ENCODE measurements at places on chromosomes 2 and 18.

GRCh38 chr2:216651351-216651881 lies 18.2 kb downstream of the IGFBP2 start:
- no peak for DNase-seq

DNA sequence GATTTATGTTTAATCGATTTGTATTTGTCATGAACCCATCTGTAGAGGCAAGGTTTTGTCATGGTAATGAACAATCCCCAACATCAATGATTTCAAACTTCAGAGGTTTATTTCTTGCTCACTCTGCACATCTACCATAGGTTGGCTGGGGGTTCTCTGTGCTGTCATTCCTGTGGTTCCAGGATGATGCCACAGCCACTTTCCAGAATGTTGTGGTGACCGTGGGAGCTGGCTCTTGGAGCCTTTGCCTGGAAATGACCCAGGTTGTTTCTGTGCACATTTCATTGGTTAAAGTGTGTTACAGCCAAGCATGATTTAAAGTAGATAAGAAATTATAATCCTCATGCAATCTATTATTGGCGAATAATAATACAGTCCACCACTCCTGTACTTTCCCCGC lies 28.2 kb upstream of the EPAS1 start:
- DNase-seq, result no peak

DNA sequence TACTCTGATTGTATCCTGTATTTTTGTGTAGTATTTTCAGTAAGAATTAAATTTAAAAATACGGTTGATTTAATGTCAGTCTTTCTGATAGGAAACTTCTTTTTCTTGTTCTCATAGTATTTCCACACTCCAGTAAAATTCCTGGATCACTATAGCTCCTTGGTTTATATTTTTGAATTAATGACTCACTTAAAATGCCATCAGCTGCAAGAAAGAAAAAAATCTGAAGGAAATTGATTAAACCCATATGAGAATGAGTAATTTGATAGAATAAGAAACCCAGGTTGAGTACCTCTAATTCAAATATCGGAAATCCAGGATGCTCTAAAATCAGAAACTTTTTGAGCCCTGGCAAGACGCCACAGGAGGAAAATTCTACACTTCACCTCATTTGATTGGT lies 186.8 kb upstream of the RND3 start:
- no peak for DNase-seq

DNA sequence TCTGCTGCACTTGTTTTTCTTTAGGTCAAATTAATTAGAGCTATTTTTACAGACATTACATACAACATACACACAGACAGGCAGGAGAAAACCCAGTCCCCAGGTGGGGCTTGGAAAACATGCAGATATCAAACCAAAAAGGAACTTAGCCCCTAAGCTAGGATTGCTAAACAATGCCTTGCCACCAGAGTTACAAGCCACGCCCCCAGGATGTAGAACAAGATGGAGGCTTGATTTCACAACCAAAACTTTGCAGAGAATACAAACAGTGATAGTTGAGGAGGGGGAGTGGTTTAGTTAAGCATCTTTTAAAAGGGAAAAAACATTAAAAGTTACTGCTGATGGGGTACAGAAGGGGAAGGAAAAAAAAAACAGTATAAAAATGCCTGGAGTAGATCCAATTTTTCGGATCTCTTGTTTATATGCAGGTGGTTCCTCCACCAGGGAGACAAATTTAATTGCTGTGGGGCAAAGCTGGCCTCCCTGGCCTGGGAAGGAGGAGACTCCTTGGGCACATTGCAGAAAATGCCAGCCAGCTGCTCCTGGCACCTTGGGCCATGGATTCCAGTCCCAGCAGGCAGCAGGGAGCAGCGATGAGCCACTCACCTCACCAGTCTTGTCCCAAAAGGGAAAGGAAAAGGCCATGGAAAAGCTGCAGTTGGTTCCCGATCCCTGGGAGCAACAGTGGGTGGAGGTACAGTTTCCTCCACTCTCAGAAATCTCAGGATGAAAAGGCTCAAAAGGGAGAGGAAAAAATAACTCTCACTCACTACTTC lies 348.4 kb upstream of the REG3G start:
- no peak for DNase-seq

DNA sequence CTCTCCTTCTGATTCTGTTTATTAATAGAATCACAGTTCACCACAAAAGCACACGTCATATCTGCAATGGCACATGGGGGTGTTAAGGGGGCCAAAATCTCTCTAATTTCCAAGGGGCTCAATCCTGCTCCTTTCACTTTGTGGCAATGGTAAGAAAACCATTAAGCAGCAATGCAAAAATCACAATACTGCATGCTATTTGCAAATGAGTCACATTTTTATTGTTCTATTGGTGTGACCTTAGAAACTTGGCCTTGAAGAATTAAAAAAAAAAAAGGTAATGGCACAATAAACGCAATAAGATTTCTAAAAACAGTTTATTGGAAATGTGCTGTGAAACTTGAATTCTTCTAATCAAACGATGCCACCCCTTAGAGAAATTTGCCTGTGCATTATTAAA lies 251.5 kb downstream of the ZNF521 start:
- DNase-seq, result no peak

DNA sequence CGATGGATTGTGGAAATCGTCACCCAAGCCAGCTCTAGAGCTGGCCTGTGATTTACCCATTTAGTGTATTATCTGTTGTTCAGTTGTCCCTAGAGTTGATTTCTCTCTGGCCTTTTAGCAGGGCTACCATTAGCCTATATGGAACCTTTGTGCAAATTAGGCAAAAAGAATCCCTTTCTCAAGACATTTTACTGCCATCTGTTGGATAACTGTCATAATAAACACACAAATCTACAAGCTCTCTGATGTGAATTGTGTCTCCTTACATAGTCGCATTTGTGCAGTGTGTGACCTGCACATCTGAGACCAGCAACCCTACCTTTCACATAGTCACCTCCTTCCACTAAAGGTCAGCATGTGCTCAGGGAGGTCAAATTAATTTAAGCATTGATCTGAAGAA lies 34.0 kb downstream of the LOXHD1 start:
- DNase-seq, result peak; percentile 11

DNA sequence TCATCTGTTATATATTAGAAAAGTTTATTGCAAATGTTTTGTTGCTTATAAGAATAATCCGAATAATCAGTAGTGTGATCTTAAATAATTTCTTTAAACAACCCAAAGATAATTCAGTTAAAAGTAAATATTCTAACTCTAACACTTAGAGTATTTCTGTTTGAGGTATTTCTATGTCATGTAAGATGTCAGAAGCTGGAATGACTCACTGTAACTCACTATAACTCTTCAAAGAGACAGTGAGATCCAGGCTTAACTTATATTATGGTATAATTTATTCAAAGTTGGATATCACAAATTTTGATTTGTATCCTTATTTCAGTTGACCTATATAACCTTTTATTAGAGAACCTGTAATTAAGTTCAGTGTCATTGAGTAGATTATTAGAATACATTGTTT lies 6.9 kb downstream of the MBD5 start:
- no peak for DNase-seq

- DNase-seq, result no peak
These were observed 213.7 kb downstream of the TTC32 start for GRCh38 chr2:19688059-19688458.

GRCh38 chr2:43178055-43178598 lies 48.3 kb downstream of the ZFP36L2 start:
- DNase-seq, result no peak

DNA sequence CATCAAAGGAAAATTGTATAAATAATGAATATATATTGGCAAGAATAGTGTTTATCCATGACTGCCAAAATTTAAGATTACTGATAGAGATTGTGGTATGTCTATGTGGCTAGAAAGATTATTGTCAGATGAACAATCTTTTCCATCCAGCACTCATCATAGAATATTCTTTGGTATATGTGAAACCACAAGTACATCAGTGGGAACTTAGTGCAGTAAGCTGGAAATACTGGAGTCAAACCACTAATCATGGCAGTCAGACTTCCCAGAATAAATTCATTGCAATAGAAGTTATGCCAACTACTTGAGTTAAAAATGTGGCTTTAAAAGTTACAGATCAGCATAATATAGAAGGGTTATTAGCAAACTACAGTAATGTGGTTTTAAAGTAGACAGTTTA lies 310.3 kb downstream of the GULP1 start:
- no peak for DNase-seq

GRCh38 chr18:28116461-28116860 lies 60.5 kb downstream of the CDH2 start:
- no peak for DNase-seq

DNA sequence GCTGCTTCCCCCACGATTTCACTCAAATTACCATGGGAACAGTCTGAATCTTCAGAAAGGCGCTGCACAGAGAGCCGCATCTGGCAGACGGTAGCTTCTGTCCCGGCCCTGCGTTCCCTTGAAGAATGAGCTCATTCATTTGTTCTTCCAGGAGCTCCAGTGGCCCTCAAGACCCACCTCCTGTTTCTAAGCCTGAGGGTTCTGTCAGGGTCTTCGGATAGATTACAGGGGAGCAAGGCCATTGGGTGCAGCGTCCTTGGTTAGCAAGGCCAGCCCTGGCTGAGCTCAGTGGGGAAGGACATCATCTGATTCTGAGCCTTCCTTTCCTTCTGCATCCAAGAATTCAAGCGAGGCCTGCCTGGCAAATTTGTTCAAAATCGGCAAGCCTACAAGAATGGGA lies 111.9 kb downstream of the PDCL3 start:
- DNase-seq, result no peak

- peak; percentile 38 for DNase-seq
These were observed 1.3 kb upstream of the KCMF1 start for GRCh38 chr2:84969511-84970209.

- no peak for DNase-seq
These were observed 62.2 kb downstream of the RBMS1 start for GRCh38 chr2:160431441-160431840.

- DNase-seq, result no peak
These were observed 19.3 kb downstream of the TRABD2A start for GRCh38 chr2:84861539-84861938.

DNA sequence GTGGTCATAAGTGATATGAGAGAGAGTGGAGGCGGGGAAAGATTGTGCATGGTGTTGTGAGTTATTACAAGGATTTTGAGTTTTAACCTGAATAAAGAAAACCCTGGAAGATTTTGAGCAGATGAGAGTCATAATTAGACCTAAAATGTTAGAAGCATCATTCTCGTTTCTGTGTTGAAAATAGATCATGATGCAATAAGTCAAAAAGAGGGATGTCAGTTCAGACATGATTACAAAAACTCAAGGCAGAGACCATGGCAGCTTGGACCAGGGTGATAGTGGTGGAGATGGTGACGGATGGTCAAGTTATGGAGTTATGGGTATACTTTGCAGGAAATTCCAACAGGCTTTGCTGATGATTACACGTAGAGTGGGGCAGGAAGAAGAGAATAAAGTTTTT lies 267.2 kb downstream of the CDH20 start:
- DNase-seq, result no peak

DNA sequence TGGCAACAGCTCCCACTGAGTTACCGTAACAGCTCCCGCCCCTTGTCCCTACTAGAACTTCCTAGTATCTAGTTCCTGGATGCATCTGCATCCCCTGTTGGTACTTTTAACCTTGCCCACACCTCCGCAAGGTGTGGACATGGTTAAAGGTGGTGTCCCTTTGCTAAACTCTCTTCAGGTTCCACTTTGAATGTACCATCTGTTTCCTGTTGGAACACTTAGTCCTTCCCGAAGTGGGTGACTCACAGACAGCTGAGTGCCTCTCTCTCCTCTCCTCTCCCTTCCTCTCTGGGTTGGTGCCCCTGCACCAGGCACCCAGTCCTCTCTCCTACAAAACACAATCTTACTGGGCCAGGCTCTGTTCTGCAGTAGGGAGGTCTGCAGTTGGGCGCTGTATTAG lies 19.6 kb upstream of the REL start:
- no peak for DNase-seq

- DNase-seq, result no peak
These were observed 84.2 kb upstream of the CD302 start for GRCh38 chr2:159882130-159882745.

DNA sequence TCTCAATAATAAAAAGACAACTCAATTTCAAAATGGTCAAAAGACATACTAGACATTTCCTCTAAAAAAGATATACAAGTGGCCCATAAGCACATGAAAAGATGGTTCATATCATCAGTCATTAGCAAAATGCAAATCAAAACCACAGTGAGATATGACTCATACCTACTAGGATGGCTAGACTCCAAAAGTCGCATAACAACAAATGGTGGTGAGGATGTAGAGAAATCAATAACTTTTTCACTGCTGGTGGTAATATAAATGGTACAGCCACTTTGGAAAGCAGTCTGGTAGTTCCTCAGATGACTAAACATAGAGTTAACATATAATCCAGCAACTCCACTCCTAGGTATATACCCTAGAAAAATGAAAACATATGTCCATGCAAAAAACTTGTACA lies 242.3 kb upstream of the NOL4 start:
- no peak for DNase-seq

- no peak for DNase-seq
These were observed 60.9 kb downstream of the LDLRAD4 start for GRCh38 chr18:13279181-13280069.

DNA sequence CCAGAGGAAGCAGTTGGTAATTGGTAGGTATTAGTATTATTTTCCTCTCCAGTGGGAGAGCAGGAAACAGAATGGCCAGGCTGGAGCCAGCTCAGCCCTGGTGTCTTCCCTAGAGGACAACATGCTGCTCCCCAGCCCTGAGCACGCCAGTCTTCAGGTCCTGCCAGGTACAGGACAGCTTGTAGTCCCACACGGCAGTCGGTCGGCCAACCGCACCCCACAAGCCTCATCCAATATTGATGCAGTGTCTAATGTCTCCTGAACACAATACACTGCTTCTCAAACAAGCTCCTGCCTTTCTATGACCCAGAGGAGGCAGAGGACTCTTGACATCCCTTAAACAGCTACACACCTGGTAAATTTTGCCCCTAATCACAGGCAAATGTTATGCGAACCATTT lies 71.0 kb upstream of the PPP1CB start:
- DNase-seq, result no peak

DNA sequence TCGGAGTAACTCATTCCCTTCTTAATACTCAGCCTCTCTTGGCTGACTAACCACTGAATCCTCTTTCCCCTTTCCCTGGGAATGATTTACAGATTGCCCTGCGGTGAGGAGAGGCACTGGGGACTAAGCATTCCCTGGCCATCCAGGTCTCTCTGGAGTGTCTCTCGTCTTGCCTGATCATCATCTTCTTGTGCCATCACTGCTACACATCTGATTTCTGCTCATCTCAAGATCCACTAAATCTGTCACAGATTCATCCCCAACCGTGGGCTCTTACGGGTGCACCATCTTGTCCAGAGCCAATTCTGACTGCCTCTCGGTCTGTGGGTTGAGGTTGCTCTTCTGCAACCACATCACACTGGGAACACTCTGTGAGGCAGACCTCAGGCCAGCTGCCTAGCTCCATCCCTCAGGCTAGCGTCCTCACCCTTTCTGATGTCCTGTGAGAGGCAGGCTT lies 12.0 kb downstream of the SFTPB start:
- peak; percentile 35 for DNase-seq

GRCh38 chr2:892892-893291 lies 57.8 kb upstream of the SNTG2 start:
- no peak for DNase-seq

All from Caki2 (cell line).